Neural progenitor cell (in vitro differentiated cells): ENCODE measurements at places on chromosomes 4 and X. TPM values are rescaled to one million over a fixed set of nuclear protein-coding genes. Genes with fewer than 3 reads are reported as not detected.

Gene GPR143
- 10.6 and 13.6 TPM in 2 replicates for total RNA-seq

Gene COL25A1
- total RNA-seq: 1.3 and 2.0 TPM in 2 replicates

Gene APELA
- total RNA-seq: 10.9 and 15.0 TPM in 2 replicates

Gene HSFX2
- total RNA-seq: 0.56 and 0.77 TPM in 2 replicates

Gene RBM47
- 2.9 and 6.1 TPM in 2 replicates for total RNA-seq

Gene CSN2
- total RNA-seq: not detected in 2 replicates

Gene KIT
- 4.2 and 4.6 TPM in 2 replicates for total RNA-seq

Gene F8A2
- total RNA-seq: not detected in 2 replicates

Gene CYTL1
- 1.1 and 3.1 TPM in 2 replicates for total RNA-seq

Gene RHOXF2B
- not detected in 2 replicates for total RNA-seq

Gene SPANXB1
- not detected in 2 replicates for total RNA-seq

Gene PRRG1
- total RNA-seq: 6.9 and 8.7 TPM in 2 replicates

Gene TREX2
- total RNA-seq: 0.96 TPM in 1 of 2 replicates, not detected in the other

Gene FHL1
- total RNA-seq: 62.1 and 67.6 TPM in 2 replicates

Gene RHOH
- total RNA-seq: 5.7 and 11.2 TPM in 2 replicates

Gene VCX3A
- total RNA-seq: 1.0 TPM in 1 of 2 replicates, not detected in the other

Gene ASB5
- not detected in 2 replicates for total RNA-seq

Gene CYP2U1
- 6.4 and 8.4 TPM in 2 replicates for total RNA-seq

Gene TIMM17B
- total RNA-seq: 48.7 and 105 TPM in 2 replicates

Gene KLB
- not detected in 2 replicates for total RNA-seq

Gene SLC6A8
- total RNA-seq: 94.1 and 191 TPM in 2 replicates

Gene ZNF182
- 9.8 and 15.2 TPM in 2 replicates for total RNA-seq

Gene OPHN1
- total RNA-seq: 4.2 and 4.5 TPM in 2 replicates

Gene RBBP7
- total RNA-seq: 314 and 425 TPM in 2 replicates

Gene RTL9
- 0.22 and 0.49 TPM in 2 replicates for total RNA-seq

Gene ARHGAP24
- total RNA-seq: 2.2 and 2.6 TPM in 2 replicates
